ENCODE measurements at places on chromosomes 12 and 14. TPM values are rescaled to one million over a fixed set of nuclear protein-coding genes. Genes with fewer than 3 reads are reported as not detected.

KCTD10 gene
- 39.2 TPM for total RNA-seq

KRR1 gene
- 14.1 TPM for total RNA-seq

IFI27 gene
- not detected for total RNA-seq

PLD4 gene
- not detected for total RNA-seq

SLC2A14 gene
- 0.26 TPM for total RNA-seq

SERPINA5 gene
- total RNA-seq: 0.91 TPM

LBHD2 gene
- total RNA-seq: not detected

NELL2 gene
- not detected for total RNA-seq

PCED1B gene
- total RNA-seq: 1.9 TPM

CLEC14A gene
- total RNA-seq: 3.4 TPM

CCNK gene
- 36.3 TPM for total RNA-seq

PPP4R4 gene
- total RNA-seq: 8.5 TPM

VIPAS39 gene
- 38.9 TPM for total RNA-seq

TUBA1A gene
- total RNA-seq: 301 TPM

DPPA3 gene
- not detected for total RNA-seq

NFATC4 gene
- 36.1 TPM for total RNA-seq

SLC8A3 gene
- 1.4 TPM for total RNA-seq

CIDEB gene
- total RNA-seq: 0.16 TPM

SCNN1A gene
- total RNA-seq: 1.3 TPM

SAMD15 gene
- 0.39 TPM for total RNA-seq

NINJ2 gene
- 2.5 TPM for total RNA-seq

GSC gene
- not detected for total RNA-seq

PLCZ1 gene
- total RNA-seq: not detected

CSRP2 gene
- total RNA-seq: 43.1 TPM

TMTC1 gene
- 30.9 TPM for total RNA-seq

PROX2 gene
- total RNA-seq: not detected

TMTC2 gene
- total RNA-seq: 3.0 TPM

NCKAP5L gene
- total RNA-seq: 19.5 TPM

ADAMTS20 gene
- 0.24 TPM for total RNA-seq

AICDA gene
- total RNA-seq: not detected

STXBP6 gene
- 5.0 TPM for total RNA-seq

FAM186B gene
- 0.32 TPM for total RNA-seq

OR4E2 gene
- total RNA-seq: not detected

PLEKHD1 gene
- not detected for total RNA-seq

ACSM4 gene
- not detected for total RNA-seq

HOXC12 gene
- not detected for total RNA-seq

TAS2R42 gene
- total RNA-seq: not detected

KRT83 gene
- total RNA-seq: not detected

REP15 gene
- total RNA-seq: not detected

C1S gene
- 137 TPM for total RNA-seq

MDGA2 gene
- total RNA-seq: not detected

PLEKHG7 gene
- 0.13 TPM for total RNA-seq

All from epithelial cell of alveolus of lung (primary cell).